Astrocyte (in vitro differentiated cells and primary cell): ENCODE measurements at places on chromosomes 6 and 20. TPM values are rescaled to one million over a fixed set of nuclear protein-coding genes. Genes with fewer than 3 reads are reported as not detected.

SOX4 gene
- total RNA-seq = 94.9 and 108 TPM in 2 replicates

GSTA1 gene
- total RNA-seq = 0.38 and 0.39 TPM in 2 replicates

PRDM13 gene
- total RNA-seq = not detected in 2 replicates

PDE7B gene
- total RNA-seq = 0.19 and 0.27 TPM in 2 replicates

MARCKS gene
- 240 and 261 TPM in 2 replicates for total RNA-seq

TP53TG5 gene
- not detected in 2 replicates for total RNA-seq

CST4 gene
- not detected in 2 replicates for total RNA-seq

EYS gene
- total RNA-seq = 0.07 and 0.16 TPM in 2 replicates

HLA-F gene
- 6.0 and 7.4 TPM in 2 replicates for total RNA-seq

DLK2 gene
- 0.41 and 0.68 TPM in 2 replicates for total RNA-seq

- H3K4me3 ChIP-seq = no peak overlapping the region
- no peaks in the 10 kb centered on the region for H3K4me1 ChIP-seq
- no peaks in the 10 kb centered on the region for H3K36me3 ChIP-seq
- no peak for DNase-seq
- no peaks in the 10 kb centered on the region for H3K27me3 ChIP-seq
These were observed 261.5 kb upstream of the SOX4 start for GRCh38 chr6:21332077-21332476.

DNA sequence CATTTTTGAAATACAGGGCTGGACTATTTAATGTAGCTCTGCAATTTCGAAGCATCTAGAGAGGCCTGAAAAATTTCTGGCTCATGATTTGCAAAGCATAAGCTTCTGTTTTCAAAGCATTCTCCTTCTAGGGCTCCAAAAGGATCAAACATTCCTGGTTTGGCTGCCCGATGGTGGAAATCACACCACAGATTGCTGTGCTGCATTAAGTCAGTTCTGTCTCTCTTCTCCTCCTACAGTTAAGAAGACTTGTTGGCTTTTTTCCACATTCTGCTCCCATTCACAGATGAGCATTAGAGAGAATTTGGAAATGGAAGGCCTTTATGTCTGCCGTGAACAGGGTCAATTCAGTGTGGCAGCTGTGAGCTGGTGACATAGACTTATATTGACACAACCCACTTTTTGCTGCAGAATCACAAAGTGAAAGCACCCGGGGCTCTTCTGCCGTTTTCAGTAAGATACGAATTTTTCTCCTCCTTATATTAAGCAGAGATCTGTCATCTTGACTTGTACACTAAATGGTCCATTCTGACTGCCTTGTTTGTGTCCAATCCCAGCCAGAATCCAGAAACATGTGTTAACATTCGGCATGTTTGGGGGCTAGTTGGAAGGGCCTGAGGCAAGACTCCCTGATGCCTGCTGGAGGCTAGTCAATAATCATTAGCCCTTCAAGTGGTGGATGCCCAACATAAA is 330.8 kb upstream of the DEFB112 start:
- DNase-seq = no peak
- H3K27ac ChIP-seq = no peak overlapping the region
- no peaks in the 10 kb centered on the region for H3K36me3 ChIP-seq
- H3K4me1 ChIP-seq = no peaks in the 10 kb centered on the region
- no peak overlapping the region for H3K4me3 ChIP-seq

DNA sequence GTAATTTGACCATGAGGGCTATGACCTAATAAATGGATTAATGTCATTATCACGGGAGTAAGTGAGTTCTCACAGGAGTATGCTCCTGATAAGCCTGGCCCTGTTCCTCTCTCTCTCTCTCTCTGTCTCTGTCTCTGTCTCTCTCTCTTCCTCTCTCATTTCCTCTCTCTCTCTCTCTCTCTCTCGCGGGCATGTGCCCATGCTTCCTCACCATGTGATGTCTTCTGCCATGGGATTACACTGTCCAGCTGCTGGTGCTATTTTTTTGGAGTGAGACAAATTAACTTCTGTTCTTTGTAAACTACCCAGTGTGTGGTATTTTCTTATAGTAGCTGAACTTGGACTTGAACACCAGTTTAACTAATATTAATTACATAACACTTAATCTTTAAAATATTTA is 374.3 kb upstream of the GJE1 start:
- H3K4me1 ChIP-seq = no peaks in the 10 kb centered on the region
- H3K36me3 ChIP-seq = no peaks in the 10 kb centered on the region
- H3K27ac ChIP-seq = no peak overlapping the region

GRCh38 chr6:170180671-170181337 is 110.1 kb downstream of the DLL1 start:
- H3K27ac ChIP-seq = no peak overlapping the region
- no peaks in the 10 kb centered on the region for H3K4me1 ChIP-seq
- H3K36me3 ChIP-seq = no peaks in the 10 kb centered on the region
- no peaks in the 10 kb centered on the region for H3K27me3 ChIP-seq
- H3K4me3 ChIP-seq = no peak overlapping the region

- no peak for DNase-seq
- H3K36me3 ChIP-seq = no peaks in the 10 kb centered on the region
- no peaks in the 10 kb centered on the region for H3K27me3 ChIP-seq
- peaks cover 11% of the 10 kb centered on the region for H3K4me1 ChIP-seq
These were observed 12.1 kb downstream of the SNX14 start for GRCh38 chr6:85581572-85581971.

DNA sequence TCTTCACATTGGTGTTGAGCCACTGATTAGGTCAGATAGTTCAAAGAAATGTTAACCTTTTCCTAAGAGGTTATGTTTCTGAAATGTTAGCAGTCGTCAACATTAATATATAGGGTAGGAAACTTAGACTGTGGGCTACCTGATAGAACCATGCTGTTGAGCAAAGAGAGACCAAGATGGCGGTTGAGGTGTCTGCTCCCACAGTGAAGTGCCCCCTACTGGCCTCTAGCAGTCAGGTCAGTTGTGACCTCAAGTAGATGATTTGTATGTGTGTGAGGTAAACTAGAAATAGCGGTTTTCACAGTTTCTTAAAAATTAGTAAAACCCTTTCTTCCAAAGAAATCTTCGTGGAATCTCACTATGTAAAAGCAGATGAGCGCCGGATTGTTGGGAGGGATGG is 40.3 kb downstream of the MTHFD1L start:
- peaks cover 4% of the 10 kb centered on the region for H3K36me3 ChIP-seq
- no peak overlapping the region for H3K27ac ChIP-seq
- H3K4me3 ChIP-seq = no peak overlapping the region

DNA sequence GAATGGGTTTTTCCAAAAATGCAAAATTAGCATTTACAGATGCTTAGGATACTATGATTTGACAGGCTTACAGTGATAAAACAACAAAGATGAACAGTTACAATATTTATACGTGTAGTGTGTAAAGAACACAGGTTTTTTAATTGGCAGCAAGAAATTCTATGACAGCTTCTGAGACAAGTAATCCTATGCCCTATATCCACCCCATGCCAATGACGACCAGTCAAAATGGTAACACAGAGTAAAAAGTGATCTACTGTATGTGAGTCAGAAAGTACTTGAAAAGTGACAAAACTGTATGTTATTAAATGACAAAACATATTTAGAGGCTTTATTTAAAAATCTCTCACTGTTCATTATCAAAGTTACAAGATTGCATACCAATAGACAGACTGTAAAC is 99.5 kb downstream of the PRDM1 start:
- no peak overlapping the region for H3K4me3 ChIP-seq
- H3K36me3 ChIP-seq = no peaks in the 10 kb centered on the region
- no peak overlapping the region for H3K27ac ChIP-seq
- DNase-seq = no peak
- H3K27me3 ChIP-seq = no peaks in the 10 kb centered on the region

DNA sequence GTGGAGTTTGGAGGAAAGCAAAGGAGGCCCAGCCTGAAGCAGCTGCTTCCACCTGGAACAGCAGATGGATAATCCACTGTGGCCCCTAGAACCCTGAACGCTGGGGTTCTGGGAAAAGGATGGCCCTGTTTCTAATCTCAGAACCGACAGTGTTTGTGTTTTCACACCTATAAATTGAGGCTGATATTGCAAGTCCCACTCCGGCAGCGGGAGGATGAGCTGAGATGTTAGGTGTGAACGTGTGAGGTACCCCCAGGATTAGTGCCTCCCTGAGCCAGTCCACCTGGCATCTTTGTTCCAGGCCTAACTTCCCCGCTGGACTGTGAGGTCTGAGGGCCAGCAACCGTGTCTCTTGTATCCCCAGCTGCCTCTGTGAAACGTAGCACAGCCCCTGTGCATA is 7.8 kb upstream of the CDH4 start:
- H3K36me3 ChIP-seq = no peaks in the 10 kb centered on the region
- no peak for DNase-seq
- peaks cover 20% of the 10 kb centered on the region for H3K27me3 ChIP-seq
- no peak overlapping the region for H3K4me3 ChIP-seq
- H3K27ac ChIP-seq = no peak overlapping the region
- no peaks in the 10 kb centered on the region for H3K4me1 ChIP-seq

- no peaks in the 10 kb centered on the region for H3K36me3 ChIP-seq
- DNase-seq = peak; percentile 99
- peak overlapping the region; percentile 57 for H3K27ac ChIP-seq
- H3K4me1 ChIP-seq = peaks cover 23% of the 10 kb centered on the region
- no peaks in the 10 kb centered on the region for H3K27me3 ChIP-seq
These were observed 180.7 kb upstream of the UST start for GRCh38 chr6:148565930-148566663.

DNA sequence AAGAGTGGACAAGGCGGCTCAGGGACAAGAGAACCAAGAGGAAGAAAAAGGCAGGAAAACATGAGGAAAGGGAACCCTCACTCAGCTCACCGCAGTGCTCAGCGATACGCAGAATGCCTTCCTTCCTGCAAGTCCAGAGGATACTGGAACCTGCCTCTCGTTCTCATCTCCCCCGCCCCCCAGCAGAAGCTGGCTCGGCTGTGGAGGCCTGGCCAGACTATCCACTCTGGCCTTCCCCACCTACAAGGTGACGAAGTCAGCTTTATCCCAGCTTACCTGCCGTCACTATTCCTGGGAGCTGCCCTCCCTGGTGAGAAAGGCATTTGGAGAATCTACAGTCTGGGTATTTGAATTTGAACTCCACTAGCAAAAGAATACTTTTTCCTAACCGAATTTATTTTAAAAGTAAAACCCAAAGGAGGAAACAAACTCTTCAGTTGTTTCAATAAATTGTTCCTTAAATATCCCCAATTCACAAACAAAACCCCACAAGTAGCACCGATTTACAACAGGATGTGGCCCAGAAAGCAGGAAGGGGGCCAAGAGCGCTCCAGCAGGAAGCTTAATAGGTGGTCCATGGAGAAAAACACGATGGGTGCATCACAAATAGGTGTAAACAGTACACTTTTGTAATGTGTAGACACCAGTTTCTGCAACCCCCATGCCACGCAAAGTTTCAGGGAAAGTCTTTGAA is 2.1 kb upstream of the DIDO1 start:
- no peak overlapping the region for H3K27ac ChIP-seq
- no peaks in the 10 kb centered on the region for H3K36me3 ChIP-seq
- H3K4me3 ChIP-seq = no peak overlapping the region
- no peaks in the 10 kb centered on the region for H3K27me3 ChIP-seq

DNA sequence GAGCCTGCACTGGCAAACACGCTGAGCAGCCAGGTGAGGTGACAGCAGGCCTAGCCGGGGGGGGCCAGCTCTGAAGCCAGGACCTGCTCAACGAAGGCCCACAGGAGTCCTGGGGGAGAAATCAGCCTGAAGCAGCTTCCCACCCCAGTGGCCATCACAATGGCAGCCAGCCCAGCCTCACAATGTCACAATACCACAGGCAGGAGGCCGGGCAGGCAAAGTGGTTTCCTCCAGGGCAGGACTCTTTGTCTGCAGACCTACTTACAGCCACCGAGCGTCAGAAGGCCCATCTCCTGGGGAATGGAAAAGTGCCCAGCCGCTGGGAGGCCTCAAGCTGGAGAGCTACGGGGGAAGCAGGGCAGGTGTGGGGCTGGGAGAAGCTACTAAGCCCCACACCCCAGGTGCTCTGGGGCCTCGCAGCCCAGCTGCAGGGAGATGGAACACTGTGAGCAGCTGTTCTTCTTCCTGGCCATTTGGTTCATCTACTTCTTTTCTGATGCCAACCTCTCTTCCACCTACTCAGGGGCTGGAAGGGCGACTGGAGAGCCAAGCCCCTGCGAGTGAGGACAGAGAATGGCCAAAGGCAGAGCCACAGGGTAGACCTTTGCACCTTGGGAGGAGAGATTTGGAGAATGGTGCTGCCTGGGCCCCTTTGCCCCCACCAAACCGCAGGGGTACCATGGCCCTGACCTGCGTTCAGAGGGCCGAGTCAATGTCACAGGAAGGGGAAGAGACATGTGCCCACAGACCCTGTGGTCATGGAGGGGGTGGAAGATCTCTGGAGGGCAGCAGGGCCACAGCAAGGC is 22.3 kb upstream of the AVP start:
- H3K36me3 ChIP-seq = no peaks in the 10 kb centered on the region
- H3K27me3 ChIP-seq = no peaks in the 10 kb centered on the region
- H3K4me1 ChIP-seq = no peaks in the 10 kb centered on the region
- H3K27ac ChIP-seq = no peak overlapping the region

GRCh38 chr6:11769244-11769643 is 9.4 kb downstream of the ADTRP start:
- H3K27me3 ChIP-seq = no peaks in the 10 kb centered on the region
- H3K27ac ChIP-seq = peak overlapping the region; percentile 98
- no peak overlapping the region for H3K4me3 ChIP-seq

GRCh38 chr6:11193434-11193833 is 39.0 kb downstream of the NEDD9 start:
- H3K27me3 ChIP-seq = no peaks in the 10 kb centered on the region
- DNase-seq = no peak
- peaks cover 43% of the 10 kb centered on the region for H3K4me1 ChIP-seq
- no peak overlapping the region for H3K4me3 ChIP-seq
- peak overlapping the region; percentile 99 for H3K27ac ChIP-seq

DNA sequence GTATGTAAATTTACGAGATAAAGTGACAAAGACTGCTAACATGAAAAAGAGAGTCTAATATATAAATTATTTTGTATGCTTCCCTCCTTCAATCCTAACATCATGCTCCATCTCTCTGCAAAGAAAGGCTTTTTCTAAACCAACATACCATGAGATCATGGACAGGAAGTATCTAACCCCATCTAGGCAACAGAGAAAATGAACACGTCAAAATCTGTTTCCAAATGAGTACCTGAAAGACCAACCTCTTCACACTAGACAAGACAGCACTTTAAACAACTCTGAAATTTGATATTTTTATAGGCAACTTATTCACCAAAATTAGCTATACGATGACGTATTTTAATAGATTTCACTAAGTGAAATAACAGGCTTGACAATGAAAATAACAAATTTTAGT is 54.6 kb downstream of the MAN1A1 start:
- H3K36me3 ChIP-seq = no peaks in the 10 kb centered on the region
- DNase-seq = no peak
- no peaks in the 10 kb centered on the region for H3K4me1 ChIP-seq

- H3K27me3 ChIP-seq = peaks cover 7% of the 10 kb centered on the region
- no peak overlapping the region for H3K4me3 ChIP-seq
- no peak for DNase-seq
These were observed 76.7 kb downstream of the BMP7 start for GRCh38 chr20:57189713-57190112.
